ENCODE measurements at places on chromosomes 12 and 14.
A peak's percentile ranks its signal among the peaks of the same experiment; 100 is the strongest.

DNA sequence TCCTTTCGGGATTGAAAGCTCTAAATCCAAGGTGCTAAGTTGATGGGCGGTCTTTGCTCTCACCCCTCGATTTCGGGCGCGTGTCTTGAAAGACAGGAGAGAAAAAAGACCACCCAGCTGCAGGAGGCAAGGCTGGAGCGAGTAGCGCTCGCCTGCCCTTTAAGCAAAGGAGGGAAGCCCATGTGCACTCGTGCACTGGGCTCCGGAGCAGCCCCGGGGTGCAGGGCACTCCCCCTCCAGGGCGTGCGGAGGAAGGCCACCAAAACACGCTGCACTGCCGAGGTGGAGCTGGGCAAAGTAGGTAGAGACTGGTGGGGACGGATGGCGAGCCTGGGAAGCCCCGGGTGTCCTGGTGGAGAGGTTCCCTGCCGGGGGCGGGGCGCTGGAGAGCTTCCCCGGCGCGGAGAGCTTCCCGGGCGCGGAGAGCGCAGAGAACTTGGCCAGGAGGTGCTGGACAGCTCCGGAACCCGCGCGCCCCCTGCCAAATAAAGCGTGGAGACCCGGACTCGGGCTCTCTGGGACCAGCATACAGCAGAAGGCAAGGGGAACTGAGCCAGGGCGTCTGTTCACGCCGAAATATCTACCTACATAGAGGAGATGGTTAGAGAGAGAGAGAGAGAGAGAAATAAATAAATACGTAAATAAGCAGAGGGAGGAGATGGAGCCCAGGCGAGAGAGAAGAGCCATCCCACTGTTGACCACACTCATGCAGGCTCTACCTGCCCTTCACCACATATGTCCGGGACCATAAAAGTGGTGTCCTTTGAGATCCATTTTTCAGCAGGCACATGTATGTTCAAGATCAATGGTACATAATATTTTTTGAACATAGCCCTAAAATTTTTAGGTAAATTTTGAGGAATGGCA, 662 bp upstream of the NELL2 start:
- peaks cover 47% of the 10 kb centered on the region for H3K36me3 ChIP-seq
- no peaks in the 10 kb centered on the region for H3K27me3 ChIP-seq
- peak overlapping the region; percentile 96 for H3K27ac ChIP-seq

DNA sequence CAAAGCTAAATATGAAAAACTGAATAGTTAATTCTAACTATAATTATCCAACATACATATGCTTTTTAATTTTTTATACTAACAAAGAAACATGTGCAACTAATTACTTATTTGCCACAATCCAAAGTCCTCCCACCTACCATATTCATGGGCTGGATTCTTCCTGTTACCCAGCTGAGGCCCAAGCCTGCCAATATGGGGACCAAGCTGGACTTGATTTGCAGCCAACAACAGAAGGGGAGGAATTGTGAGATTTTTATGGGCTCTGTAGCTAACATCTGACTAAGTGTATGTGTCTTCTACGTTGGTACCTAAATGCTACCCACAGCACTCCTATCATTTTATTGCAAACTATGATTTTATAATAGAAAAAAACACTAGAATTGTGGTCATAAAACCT, 13.1 kb upstream of the ANKS1B start:
- no peak overlapping the region for H3K4me3 ChIP-seq
- H3K4me1 ChIP-seq = no peaks in the 10 kb centered on the region
- DNase-seq = no peak

GRCh38 chr14:52079239-52079959, 10.5 kb upstream of the NID2 start:
- H3K4me1 ChIP-seq = no peaks in the 10 kb centered on the region
- H3K27me3 ChIP-seq = no peaks in the 10 kb centered on the region
- no peak for DNase-seq
- H3K27ac ChIP-seq = no peak overlapping the region
- H3K36me3 ChIP-seq = no peaks in the 10 kb centered on the region
- no peak overlapping the region for H3K4me3 ChIP-seq

GRCh38 chr12:19544353-19544752, 105.1 kb downstream of the AEBP2 start:
- no peaks in the 10 kb centered on the region for H3K27me3 ChIP-seq
- H3K4me1 ChIP-seq = peaks cover 10% of the 10 kb centered on the region
- H3K4me3 ChIP-seq = no peak overlapping the region
- DNase-seq = no peak

- H3K27me3 ChIP-seq = no peaks in the 10 kb centered on the region
- no peak for DNase-seq
- no peaks in the 10 kb centered on the region for H3K4me1 ChIP-seq
- no peak overlapping the region for H3K4me3 ChIP-seq
These were observed 118.0 kb downstream of the NUAK1 start for GRCh38 chr12:106020736-106021135.

- no peak for DNase-seq
- no peak overlapping the region for H3K27ac ChIP-seq
- H3K4me1 ChIP-seq = peaks cover 38% of the 10 kb centered on the region
- no peak overlapping the region for H3K4me3 ChIP-seq
- no peaks in the 10 kb centered on the region for H3K27me3 ChIP-seq
These were observed 8.4 kb downstream of the PTHLH start for GRCh38 chr12:27964123-27964522.

- H3K36me3 ChIP-seq = no peaks in the 10 kb centered on the region
- H3K4me3 ChIP-seq = no peak overlapping the region
- H3K27ac ChIP-seq = no peak overlapping the region
- peak; percentile 74 for DNase-seq
- no peaks in the 10 kb centered on the region for H3K4me1 ChIP-seq
These were observed 400.9 kb downstream of the SNAPC1 start for GRCh38 chr14:62162998-62163589.

- no peak for DNase-seq
- no peak overlapping the region for H3K4me3 ChIP-seq
- no peaks in the 10 kb centered on the region for H3K36me3 ChIP-seq
These were observed 2.4 kb downstream of the MYL2 start for GRCh38 chr12:110917961-110918360.

DNA sequence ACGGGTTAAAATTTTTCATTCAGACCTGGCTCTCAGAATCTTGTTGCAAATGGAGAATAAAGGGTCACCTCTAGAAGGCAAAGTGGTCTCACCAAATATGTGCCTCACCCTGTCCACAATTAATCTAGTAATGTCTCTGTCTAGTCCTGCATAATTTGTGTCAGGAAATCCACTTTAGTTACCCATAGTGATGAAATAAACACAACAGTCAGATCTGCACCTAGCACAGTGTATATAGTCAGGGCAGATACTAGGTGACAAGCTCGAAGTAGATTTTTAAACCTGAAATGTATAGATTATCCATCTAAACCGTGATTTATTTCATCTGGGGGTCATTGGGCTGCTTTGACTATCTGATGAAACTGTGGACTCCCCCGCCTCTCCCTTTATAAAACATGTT, 15.9 kb upstream of the FLVCR2 start:
- no peak overlapping the region for H3K27ac ChIP-seq
- peaks cover 9% of the 10 kb centered on the region for H3K27me3 ChIP-seq
- no peaks in the 10 kb centered on the region for H3K36me3 ChIP-seq
- H3K4me1 ChIP-seq = no peaks in the 10 kb centered on the region
- DNase-seq = no peak

DNA sequence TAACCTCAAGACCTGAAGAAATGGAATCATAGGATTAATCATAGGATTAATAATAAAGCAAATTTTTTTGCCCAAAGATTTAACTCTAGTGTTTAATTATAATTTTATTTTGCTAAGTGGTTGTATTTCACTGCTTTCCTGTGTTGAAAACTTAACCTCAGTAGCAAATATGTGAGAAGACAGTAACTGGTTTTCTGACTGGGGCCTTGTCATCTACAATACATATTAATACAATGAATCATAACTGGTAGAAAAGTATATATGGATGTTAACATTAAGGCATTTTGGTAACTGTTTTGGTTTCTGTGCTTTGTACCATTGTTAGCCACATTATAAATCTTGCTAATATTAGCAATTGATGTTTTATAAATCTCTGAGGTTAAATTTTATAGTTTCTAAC, 92.2 kb downstream of the ACSS3 start:
- H3K4me1 ChIP-seq = peaks cover 11% of the 10 kb centered on the region
- no peaks in the 10 kb centered on the region for H3K27me3 ChIP-seq
- no peak for DNase-seq
- no peaks in the 10 kb centered on the region for H3K36me3 ChIP-seq
- H3K27ac ChIP-seq = no peak overlapping the region

GRCh38 chr14:104877806-104878550, 12.9 kb downstream of the CEP170B start:
- H3K27me3 ChIP-seq = no peaks in the 10 kb centered on the region
- H3K27ac ChIP-seq = no peak overlapping the region
- no peak for DNase-seq
- no peaks in the 10 kb centered on the region for H3K36me3 ChIP-seq
- H3K4me3 ChIP-seq = no peak overlapping the region

DNA sequence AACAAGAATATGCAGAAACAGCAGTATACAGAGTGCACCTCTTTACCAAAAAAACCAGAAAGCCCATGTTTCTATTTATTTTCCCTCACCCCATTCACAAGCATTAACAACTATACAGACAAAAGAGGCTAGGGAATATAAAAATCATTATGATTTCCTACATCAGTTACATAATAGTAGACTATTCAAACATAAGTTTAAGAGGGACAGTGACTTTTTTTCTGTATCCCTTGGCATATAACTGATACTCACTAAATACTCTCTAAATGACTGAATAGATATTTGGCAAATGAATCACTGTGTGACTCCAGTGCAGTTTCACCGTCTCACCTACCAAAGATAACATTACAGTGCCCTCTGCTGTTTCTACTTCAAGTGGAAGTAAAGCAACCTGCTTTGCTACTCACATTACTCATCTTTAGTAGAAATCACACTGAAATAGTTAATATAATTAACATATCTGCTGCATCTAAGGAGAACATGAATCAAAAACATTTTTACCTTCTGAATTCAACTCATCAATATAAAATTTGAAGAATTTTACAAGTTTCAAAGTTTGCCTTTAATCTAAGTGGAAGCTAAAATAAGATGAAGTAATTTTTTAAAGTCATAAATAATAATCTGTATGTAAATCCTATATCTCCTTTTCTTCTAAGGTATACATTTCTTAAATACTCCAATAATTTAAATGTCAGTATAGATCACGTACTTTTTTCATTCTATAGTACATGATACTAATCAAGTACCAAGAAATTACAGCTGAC, 103.8 kb downstream of the OSBPL8 start:
- peak; percentile 82 for DNase-seq
- H3K36me3 ChIP-seq = no peaks in the 10 kb centered on the region
- peaks cover 26% of the 10 kb centered on the region for H3K4me1 ChIP-seq
- no peak overlapping the region for H3K27ac ChIP-seq

DNA sequence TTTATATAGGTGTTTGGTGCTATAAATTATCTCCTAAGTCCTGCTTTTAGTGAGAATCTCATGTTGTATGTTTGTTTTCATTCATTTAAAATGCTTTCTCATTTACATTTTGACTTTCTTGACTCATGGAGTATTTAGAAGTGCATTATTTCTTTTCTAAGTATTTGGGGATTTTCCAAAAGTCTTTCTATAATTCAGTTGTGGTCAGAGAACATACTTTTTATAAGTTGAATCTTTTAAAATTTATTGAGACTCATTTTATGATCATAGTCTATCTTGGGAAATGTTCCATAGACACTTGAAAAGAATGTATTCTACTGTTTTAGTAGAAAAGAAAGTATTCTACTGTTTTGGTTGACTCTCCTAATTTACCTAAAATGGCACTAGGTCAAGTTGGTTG, 168.2 kb downstream of the AKAP6 start:
- no peak for DNase-seq
- no peaks in the 10 kb centered on the region for H3K27me3 ChIP-seq
- no peak overlapping the region for H3K27ac ChIP-seq
- no peaks in the 10 kb centered on the region for H3K4me1 ChIP-seq
- H3K4me3 ChIP-seq = no peak overlapping the region
- H3K36me3 ChIP-seq = no peaks in the 10 kb centered on the region

DNA sequence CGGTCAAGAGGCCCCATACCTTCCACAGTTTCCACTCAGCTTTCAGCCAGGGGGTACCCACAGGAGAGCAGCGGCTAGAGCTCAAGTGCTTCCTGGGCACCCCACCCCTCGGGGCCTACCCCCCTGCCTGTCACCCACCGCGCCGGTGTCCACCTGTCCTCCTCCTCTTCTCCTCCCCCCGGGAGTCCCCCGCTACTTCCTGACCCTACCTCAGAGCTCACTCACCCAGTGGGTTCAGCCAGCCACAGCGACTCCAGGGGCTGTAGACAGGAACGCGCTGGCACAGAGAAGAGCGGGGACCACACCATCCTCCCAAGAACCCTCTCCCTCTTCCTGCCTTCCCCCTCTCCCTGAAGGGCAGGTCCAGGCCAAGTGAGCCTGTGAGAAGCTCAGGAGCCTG, 123.0 kb downstream of the ESRRB start:
- H3K27ac ChIP-seq = no peak overlapping the region
- no peaks in the 10 kb centered on the region for H3K4me1 ChIP-seq
- H3K4me3 ChIP-seq = no peak overlapping the region

- H3K27me3 ChIP-seq = no peaks in the 10 kb centered on the region
- no peak overlapping the region for H3K4me3 ChIP-seq
- no peak for DNase-seq
- H3K27ac ChIP-seq = no peak overlapping the region
- H3K4me1 ChIP-seq = no peaks in the 10 kb centered on the region
These were observed 26.2 kb upstream of the CHPT1 start for GRCh38 chr12:101671157-101671791.

DNA sequence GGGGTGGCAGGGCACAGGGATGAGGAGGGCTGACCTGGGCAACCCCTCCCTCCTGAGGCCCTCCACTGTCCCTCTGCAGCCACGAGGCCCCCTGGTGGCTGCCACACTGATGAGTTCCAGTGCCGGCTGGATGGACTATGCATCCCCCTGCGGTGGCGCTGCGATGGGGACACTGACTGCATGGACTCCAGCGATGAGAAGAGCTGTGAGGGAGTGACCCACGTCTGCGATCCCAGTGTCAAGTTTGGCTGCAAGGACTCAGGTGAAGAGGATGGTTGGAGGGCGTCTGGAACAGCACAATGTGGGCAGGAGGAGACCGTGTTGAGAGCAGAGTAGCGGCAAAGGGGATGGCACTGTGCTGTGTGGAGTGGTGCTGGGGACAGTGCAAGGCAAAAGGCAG, 25.7 kb upstream of the LRP1-AS start:
- no peak overlapping the region for H3K27ac ChIP-seq
- H3K4me3 ChIP-seq = no peak overlapping the region
- H3K27me3 ChIP-seq = no peaks in the 10 kb centered on the region
- H3K36me3 ChIP-seq = peaks cover 8% of the 10 kb centered on the region

- H3K4me3 ChIP-seq = no peak overlapping the region
- peak; percentile 68 for DNase-seq
- no peaks in the 10 kb centered on the region for H3K4me1 ChIP-seq
- H3K27ac ChIP-seq = no peak overlapping the region
- H3K36me3 ChIP-seq = no peaks in the 10 kb centered on the region
These were observed 64.2 kb downstream of the DNAI7 start for GRCh38 chr12:25130741-25131188.

DNA sequence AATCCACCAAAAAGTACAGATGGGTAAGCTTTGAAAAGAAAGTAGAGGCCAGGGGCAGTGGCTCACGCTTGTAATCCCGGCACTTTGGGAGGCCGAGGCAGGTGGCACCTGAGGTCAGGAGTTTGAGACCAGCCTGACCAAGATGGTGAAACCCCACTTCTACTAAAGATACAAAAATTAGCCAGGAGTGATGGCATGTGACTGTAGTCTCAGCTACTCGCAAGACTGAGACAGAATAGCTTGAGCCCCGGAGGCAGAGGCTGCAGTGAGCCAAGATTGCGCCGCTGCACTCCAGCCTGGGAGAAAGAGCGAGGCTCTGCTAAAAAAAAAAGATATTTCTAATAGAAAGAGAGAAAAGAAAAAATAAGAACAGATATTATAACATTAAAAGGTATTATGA, 134.2 kb upstream of the SLCO1C1 start:
- H3K4me1 ChIP-seq = no peaks in the 10 kb centered on the region
- H3K27me3 ChIP-seq = peaks cover 20% of the 10 kb centered on the region
- H3K36me3 ChIP-seq = no peaks in the 10 kb centered on the region
- no peak for DNase-seq
